Muscle of back (tissue), 13 donors: ENCODE measurements at places on chromosomes 1 and 21. TPM values are rescaled to one million over a fixed set of nuclear protein-coding genes. Genes with fewer than 3 reads are reported as not detected.

- no peak for DNase-seq
Observed at GRCh38 chr1:223549740-223550139, 115.8 kb downstream of the CAPN8 start.

GRCh38 chr1:74703386-74704182 is 29.3 kb downstream of the CRYZ start:
- DNase-seq: no peak

DNA sequence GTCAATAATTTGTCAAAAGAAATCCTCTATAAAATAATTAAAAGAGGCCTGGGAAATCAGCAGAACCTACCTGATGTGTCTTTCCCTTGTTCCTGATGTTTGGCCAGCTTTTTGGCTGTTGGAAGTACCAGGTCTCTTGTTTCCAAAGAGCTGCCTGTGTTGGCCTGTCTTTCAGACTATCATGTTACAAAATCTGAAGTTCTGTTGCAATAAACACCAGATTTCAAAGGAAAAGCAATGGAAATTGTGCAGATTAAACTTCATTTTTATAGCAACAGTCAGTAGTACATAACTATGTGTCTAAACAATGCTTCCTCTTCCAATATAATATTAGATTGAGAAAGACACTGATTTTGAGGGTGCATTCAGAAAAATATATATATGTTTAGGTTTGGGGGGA is 647.2 kb upstream of the CXADR start:
- DNase-seq: no peak

DNA sequence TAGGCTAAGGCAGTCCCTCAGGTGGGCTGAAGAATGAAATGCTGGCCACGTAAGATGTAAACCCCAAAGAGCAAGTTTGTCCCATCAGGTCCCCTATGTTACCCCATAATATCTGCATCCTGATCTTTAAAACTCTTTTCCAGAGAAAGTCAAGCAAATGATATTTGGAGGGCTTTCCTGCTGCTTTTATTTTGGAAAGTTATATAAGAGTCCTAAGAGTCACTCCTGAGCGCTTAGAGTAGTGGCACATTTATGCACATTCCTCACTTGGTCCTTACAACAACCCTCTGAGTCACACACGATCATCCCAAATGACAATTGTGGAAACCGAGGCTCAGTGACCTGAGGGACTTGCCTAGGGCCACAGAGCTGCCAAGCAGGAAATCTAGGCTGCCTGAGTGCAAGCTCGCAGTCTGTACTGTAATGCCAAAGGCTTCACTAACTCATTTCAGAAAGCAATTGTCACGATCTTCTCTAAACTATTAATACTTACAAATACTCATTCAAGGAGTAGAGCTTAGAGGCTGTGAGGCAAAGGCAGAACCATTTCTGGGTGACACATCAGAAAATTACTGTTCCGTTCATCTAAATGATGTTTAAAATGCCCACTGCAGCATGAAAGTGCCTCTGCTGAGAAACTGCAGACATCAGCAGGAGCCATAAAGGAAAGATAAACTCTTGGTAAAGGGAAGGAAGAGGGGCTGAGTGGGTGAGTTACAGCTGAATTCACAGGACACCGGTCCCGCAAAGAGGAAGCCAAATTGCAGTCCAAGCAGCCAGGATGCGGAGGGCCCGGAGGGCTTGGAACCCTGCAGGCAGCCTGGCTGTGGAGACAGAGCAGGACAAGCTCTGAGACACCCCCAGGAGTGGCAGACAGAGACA is 30.8 kb downstream of the CAPZB start:
- DNase-seq: peak; percentile 59

DNA sequence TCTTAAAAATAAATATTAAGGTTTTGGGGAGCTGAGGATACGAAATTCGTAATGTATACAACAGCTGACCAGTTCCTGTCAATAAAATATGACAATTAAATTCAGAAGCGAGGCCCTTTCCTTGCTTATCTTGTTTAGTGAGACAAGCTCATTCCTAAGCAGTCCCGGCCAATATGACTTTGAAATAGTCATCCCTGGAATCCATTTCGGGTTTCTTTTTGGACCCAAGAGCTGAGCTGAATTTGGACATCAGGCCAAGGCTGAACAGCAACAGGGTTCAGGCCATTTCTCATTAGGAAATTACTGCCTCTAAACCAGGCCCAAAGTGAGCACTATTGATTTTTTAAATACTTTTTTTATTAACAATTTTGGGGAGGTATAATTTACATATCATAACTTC is 17.3 kb upstream of the FMN2 start:
- no peak for DNase-seq

GRCh38 chr1:199243423-199244061 is 604.7 kb downstream of the PTPRC start:
- no peak for DNase-seq

Gene UBL4B
- polyA plus RNA-seq: not detected

Gene HES5
- 0.59 TPM for polyA plus RNA-seq
